Naive thymus-derived CD4-positive, alpha-beta T cell (primary cell): ENCODE measurements at places on chromosomes 7 and 10.
A peak's percentile ranks its signal among the peaks of the same experiment; 100 is the strongest.

- no peak for DNase-seq
Measured at GRCh38 chr7:149721084-149721601, 52.2 kb downstream of the ZNF467 start.

- DNase-seq, result no peak
Measured at GRCh38 chr7:127914693-127915092, 116.5 kb downstream of the LRRC4 start.

DNA sequence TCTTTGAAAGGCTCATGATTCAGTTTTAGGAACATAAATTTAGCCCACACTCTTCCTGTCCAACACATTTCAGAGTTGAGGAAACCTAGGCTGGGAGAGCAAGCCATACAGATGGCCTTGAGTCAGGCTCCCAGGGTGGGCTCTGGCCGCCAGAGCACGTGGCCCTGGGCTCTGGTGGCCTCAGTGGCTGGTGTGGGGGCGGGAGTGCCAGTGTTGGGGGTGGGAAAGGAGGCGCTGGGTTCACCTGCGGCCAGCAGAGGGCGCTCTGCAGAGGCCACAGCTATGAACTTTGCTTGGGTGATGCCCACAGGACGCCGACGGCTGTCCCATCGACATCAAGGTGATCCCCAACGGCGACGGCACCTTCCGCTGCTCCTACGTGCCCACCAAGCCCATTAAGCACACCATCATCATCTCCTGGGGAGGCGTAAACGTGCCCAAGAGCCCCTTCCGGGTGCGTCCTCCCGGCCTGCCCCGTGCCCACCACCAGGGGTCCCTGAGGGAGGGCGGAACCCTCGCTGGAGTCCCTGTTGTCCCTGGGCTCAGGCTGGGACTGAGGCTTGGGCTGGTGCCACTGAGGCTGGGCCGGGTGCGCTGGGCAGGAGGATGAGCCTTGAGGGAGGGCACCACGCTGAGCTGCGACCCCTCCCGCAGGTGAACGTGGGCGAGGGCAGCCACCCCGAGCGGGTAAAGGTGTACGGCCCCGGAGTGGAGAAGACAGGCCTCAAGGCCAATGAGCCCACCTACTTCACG is 11.9 kb downstream of the FLNC start:
- peak; percentile 58 for DNase-seq

- DNase-seq, result no peak
Measured at GRCh38 chr7:81068-81925, 111.1 kb upstream of the FAM20C start.

DNA sequence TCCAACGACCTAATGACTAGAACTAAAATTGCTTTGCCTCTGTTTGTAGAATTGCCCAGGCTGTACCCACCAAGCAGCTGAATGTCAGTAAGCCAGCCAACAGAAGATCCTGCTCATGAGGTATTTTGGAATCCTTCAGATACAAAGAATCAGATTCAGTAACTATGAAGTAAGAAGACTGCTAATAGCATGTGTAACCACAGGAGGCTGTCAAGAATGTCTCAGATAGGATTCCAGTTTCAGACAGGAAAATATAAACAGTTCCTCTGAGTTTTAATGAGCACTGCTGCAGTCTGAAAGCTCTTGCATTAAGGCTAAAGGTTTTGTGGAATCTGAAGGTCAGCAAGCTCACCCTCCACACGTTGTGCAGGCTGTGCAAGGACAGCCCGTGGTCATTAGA is 112.6 kb upstream of the ADAM12 start:
- no peak for DNase-seq

- no peak for DNase-seq
Measured at GRCh38 chr7:127973832-127974231, 57.4 kb downstream of the LRRC4 start.

- peak; percentile 31 for DNase-seq
Measured at GRCh38 chr10:22652988-22653481, 61.3 kb downstream of the PIP4K2A start.

GRCh38 chr10:102604439-102604841 is 39.8 kb upstream of the TRIM8 start:
- no peak for DNase-seq

DNA sequence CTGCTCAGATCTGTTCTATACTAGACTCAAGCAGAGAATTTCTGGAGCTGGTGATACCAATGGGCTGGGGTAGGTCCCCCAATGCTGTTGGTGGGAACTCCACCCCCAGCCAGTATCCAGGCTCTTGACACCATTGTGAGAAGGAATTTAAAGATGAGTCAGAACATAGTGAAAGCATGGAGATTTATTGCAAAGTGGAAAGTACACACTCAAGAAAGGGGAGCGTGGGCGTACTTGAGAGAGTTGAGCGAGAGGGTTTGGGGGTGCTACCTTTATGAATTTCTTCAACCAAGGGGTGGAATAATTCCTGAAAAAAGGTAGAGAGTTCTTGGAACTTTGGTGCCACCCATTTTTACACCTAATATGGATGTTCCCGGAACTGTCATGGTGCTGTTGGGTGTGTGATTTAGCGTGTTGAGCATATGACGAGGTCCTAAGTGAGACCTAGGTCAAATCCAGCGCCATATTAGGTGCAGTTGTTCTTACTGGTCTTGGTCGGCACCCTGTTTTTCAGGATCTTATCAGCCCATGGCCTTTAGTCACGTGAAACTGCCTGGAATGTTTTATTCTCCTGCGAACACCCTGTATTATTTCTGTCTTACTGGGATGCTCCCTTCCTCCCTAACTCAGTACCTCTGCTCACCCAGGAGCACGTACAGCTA is 122.0 kb upstream of the AHR start:
- DNase-seq, result no peak

- DNase-seq, result no peak
Measured at GRCh38 chr10:113004069-113004618, 54.1 kb downstream of the TCF7L2 start.

DNA sequence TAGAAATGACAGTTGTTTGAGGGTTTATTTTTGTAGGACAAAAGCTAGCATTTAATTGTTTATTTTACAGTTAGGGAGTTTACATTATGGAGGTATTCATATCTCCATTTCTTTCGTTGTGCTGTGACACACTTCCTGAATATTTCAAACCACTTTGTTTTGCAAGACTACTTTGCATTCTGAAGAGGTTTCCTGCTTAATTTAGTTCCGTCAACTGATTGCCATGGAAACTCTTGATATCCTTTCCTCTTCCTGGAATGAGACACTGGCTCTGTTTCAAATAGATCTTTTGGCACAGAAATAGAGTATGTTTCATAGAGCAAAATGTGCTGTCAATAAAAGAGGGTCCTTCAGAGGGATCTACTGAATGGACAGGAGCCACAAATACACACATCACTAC is 159.5 kb upstream of the AGR3 start:
- no peak for DNase-seq

DNA sequence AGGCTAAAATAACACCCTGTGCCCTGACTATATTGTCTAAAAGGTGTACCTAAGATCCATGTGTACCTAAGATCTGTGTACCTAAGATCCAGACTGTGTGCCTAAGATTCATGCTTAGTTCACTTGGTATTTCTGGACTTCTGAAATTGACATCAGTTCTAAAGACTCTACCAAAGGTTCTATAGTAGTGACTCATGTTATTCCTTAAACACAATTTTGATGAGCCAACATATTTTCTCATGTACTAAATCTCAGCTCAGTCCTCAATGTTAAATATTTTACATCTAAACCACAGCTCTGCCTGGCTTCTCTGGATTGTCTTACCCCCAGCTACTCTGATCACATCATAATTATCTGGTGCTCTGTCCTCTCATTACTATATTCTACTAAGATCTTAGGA is 802.3 kb upstream of the SORCS1 start:
- no peak for DNase-seq

DNA sequence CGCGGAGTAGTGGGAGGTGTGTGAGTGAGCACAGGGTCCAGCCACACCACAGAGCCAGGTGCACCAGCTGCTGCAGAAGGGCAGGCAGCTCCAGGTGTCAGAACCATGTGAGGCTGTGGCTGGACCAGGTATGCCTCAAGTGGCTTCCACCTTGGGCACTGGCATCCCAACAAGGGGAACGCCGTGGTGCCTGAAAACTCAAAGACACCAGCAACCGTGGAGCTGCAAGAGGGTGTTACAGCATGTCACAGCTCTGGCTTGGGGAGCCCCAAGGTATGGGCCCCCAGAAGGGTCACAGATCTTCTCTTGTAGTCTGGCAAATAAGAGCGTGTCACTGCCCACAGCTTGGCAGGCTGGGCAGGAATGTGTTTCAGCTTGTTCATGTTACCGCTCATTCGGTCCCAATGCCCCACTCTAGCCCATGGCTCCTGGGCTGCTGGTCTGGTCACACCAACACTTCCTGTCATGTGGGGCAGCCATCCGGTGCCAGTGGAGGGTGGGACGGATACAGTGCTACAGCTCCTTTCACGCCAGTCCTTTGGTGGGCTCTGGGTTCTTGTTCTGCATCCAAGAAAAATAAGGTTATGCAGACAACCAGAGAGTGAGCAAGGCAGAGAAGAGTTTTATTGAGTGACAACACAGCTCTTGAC is 29.8 kb downstream of the STRA8 start:
- DNase-seq, result no peak

GRCh38 chr10:58451193-58451889 is 61.3 kb upstream of the BICC1 start:
- no peak for DNase-seq

DNA sequence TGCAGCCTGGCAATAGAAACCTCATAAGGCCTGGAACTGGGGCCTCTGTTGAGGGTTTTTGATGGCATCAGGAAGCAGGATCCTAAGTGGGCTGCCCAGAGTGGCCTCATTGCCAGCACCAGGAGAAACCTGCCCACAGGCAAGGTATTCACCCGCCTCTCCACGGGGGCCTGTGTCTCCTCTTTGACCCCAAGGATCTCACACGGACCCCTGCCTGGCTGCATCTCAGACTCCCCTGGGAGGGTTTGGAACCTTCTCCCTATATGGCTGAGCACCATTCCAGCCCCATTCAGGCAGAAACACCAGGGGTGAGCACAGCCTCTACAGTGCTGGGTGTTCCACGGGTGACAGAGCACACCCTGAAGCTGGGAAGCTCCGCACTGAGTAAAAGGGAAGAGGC is 14.6 kb upstream of the C10orf71 start:
- DNase-seq, result no peak

- no peak for DNase-seq
Measured at GRCh38 chr7:148234715-148235114, 355.9 kb upstream of the C7orf33 start.

DNA sequence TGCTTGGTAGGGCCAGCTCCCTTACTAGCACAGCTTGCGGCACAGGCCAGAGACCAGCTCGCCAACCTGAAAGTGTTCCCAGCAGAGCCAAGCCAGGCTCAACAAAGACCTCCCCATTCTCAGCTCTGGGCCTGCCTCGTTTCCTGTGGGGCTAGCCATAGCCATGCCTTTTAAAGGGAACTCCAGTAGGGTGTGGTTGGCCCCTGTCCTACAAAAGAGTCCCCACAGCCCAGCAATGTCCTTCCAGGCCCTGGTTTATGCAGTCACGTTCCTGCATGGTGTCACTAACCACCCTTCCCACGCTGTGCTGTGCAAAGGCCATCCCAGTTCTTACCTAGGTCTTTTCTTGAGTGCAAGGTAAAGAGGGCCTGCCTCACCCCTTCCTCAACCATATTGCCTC is 87.8 kb upstream of the LRRC4 start:
- DNase-seq, result no peak

DNA sequence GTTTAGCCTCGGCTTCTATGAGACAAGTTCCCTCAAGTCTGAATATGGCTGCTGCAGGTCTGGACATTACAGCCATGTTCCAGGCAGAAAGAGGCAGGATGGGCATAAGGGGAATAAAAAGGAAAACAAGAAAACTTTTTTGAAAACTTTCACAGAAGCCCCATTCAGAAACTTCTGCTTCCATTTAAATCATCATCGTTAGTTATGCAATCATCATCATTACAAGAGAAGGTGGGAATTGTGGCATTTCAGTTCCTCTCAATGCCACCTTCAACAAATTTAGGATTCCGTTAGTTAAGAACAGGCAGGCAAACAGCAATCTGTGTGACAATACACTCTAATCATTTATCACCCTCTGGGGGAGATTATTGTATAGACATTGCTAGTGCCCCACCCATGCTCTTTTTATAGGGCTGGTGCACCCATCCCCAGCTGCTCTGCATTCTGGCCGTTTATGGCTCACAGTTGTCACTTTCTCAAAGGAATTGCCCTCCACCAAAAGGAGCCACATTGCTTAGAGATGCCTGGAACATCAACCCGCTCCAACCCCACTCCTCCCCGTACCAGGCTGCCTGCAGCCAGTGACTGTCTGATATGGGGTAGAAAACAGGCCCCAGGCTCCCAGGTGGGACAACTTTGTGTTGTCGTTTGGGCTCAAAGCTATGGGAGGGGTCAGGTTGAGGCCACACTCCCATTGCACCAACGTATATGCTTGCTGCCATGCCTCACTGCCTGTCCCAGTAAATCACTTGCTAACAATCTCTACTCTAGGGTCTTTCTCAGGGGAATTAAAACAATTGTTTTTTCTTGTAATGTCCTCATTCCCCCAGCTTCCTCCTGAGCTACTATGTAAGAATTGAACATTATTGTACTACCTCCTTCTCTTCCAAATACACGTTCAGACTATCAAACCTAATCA is 24.2 kb downstream of the ITGB8 start:
- DNase-seq, result no peak

DNA sequence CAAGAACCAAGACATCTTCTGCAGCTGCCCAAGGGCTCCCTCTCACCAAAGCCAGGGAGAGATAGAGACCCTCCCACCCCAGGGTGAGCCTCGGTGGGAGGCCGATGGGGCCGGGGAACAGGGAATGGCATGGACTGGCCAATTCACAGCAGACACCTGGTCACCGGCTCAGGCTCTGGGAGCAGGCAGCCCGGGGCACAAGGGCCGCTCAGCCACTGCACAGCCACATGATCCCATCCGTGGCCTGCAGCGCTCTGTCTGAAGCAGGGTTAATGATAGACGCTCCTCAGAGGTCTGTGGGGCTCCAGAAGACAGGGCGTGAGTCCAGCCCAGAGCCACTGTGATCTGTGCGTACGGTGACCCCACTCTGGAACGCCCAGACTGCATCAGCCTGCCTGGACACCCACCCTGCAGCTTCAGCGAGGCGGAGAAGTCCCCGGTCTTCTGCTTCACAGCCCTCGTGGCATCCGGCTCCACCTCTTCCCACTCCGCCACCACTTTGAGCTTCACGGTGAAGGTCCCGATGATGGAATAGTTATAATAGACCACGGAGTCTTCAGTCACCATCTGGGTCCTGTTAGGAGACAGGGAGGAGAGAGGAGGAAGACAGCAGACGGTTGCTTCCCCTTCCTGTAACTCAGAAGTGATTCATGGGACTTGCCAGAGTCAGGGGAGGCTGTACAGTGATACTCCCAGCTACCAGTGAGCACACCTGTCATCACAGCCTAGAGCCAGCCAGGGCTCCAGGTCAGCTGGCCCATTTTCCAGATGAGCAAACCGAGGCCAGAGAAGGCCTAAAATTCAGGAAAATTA is 14.0 kb downstream of the TMEM130 start:
- DNase-seq, result no peak

DNA sequence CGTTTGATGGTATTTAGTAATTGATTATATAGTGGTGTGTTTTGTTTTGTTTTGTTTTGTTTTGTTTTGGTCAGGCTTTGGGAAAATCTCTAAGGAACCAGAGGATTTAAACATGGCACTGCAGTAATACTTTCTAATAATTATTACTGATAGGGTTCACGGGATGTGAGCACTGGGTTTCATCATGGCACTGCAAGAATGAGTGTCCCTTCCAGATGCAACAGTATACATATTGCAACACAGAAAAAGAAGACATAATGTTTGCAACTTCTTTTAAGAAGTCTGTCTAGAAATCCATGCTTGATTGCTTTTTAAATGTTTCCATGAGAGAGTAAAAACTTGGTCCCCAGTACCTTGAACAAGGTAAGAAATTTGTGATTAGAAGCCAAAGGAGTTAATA is 2.2 kb upstream of the CDCA7L start:
- DNase-seq, result no peak

- DNase-seq, result no peak
Measured at GRCh38 chr10:22505911-22506685, 160.8 kb downstream of the SPAG6 start.

GRCh38 chr10:79487296-79488194 is 24.8 kb upstream of the EIF5AL1 start:
- no peak for DNase-seq
